NCI-H1436 treated with DMSO at 0.1 percent for 48 hours (cell line): ENCODE measurements at places on chromosomes 7 and 10.

- DNase-seq, result no peak
These were observed 3.3 kb upstream of the LMOD2 start for GRCh38 chr7:123652406-123652805.

- no peak for DNase-seq
These were observed 143.2 kb upstream of the RET start for GRCh38 chr10:42933448-42934340.

DNA sequence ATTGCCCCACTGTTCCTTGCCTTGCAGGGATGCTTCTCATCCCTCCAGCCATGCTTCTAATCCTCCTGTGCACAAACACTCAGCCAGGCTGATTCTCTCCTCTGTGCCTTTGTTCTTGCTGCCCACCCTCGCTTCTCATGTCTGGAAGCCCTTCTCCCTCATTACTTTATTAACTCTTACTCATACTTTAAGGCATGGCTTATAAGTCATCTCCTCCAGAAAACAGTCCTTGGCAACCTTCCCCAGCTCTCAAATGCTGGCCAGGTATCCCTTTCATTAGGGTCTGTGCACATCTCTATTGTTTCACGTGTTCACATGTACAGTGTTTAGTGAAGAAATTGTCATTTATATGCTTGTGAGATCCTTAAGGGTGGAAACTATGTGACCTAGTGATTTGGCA, 62.9 kb downstream of the ITGB8 start:
- no peak for DNase-seq

GRCh38 chr7:68449816-68450215, 1148.5 kb upstream of the AUTS2 start:
- no peak for DNase-seq

- DNase-seq, result no peak
These were observed 125.3 kb downstream of the NEURL1 start for GRCh38 chr10:103618575-103619423.

GRCh38 chr10:29886299-29886698, 173.1 kb downstream of the JCAD start:
- no peak for DNase-seq

GRCh38 chr7:130838738-130839137, 104.7 kb upstream of the KLF14 start:
- DNase-seq, result no peak

DNA sequence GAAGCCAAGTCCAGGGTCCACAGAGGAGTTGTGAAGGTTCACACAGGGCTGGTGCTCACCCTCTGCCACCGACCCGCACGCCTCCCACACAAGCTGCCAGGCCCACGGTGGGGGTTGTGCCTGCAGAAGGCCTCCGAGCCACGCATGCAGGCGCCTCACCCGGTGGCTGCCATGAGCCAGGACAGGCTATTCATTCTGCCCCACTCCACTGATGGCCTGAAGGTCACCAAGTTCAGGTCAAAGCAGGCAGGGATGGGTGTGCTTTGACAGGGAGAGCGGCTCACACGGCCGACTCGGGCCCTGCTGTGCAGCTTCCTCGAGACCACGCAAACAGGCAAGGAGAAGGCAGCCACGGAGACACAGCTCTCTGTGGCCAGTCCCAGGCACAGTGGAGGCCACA, 143.9 kb downstream of the MAD1L1 start:
- no peak for DNase-seq

DNA sequence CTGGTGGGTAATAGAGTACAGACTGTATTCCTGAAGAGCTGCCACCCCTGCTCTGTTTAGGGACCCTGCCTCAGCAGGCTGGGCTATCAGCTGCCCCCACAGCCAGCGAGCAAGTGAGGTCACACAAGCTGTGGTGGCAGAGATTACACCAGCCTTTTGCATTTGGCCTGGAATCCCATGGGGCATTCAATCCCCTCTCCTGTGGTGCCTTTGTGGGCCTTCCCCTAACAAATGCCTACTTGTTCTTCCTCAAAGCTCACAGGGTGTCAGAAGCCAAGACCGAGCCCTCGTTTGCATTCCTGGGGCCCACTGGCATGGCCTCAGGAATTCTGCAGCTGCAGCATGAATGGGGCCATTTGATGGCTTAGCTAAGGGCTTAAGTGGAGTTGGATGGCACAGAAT, 212.7 kb upstream of the PHYHIPL start:
- DNase-seq, result no peak

DNA sequence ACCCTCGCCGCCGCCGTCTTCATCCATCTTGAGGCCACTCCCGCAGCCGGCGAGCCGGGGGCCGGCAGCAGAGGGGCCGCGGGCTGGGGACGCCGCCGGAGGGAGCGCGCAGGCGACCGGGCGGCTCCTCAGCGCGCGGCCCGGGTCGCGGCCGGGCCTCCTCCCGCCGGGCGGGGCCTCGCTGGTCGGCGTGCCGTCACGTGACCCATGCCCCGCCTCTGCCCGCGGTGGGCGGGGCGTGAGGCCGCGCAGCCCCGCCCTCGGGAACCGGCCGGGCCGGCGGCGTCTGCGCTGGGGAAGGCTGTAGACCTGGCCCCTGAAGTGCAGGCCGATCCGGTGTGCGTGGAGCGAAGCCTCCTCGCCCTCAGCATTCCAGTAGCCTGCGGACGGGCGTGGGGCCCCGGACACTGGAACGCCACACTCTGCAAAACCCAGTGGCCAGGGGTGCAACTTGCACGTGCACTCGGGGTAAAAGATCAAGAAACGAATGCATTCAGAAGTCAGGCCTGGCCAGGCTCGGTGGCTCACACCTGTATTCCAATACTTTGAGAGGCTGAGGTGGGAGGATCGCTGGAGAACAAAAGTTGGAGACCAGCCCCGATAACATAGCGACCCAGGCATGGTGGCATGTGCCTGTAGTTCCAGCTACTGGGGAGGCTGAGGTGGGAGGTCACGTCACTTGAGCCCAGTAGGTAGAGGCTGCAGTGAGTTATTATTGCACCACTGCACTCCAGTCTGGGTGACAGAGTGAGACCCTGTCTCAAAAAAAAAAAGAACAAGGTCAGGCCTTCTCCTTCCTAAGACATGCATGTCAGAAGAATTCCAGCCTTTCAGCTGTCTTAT, at the start of gene CYTH3:
TSS of gene CYTH3 (minus strand) at position 144 of the 843 bp plus-strand sequence. CDS start at position 27, 117 bp downstream.
- no peak for DNase-seq

DNA sequence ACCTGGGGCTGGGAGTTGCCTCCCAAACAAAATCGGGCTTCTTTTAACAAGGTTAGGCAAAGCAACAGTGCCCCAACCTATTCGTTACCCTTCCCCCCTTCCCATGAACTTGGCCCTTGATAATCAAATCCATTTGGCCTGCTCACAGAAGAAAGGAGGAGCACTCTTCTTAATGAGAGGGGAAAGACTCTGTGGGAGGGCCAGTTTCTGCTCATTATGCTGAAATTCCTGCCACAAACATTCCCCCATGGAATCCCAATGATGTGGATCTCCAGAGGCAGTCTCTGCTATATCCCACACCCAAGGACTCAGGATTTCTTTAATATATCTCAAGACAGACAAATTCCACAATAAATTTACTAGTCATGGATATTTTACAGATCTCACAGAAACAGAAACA, 43.0 kb downstream of the LSM5 start:
- no peak for DNase-seq

DNA sequence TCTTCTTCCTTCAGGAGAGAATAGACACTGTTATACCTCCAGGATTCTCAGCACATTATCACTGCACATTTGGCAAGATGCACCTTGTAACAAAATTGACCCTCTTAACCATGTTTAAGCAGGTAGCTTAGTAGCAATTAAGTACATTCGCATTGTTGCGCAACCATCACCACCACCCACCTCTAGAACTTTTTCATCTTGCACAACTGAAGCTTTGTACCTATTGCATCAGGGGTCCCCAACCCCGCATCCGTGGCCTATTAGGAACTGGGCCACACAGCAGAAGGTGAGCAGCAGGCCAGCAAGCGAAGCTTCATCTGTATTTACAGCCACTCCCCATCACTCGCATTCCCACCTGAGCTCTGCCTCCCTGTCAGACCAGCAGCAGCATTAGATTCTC, 29.9 kb upstream of the SMURF1 start:
- DNase-seq, result no peak
